ENCODE measurements at places on chromosomes 11 and 22.
A peak's percentile ranks its signal among the peaks of the same experiment; 100 is the strongest.

GRCh38 chr11:93775289-93775688 is 8.8 kb upstream of the MED17 start:
- DNase-seq, result no peak

GRCh38 chr22:36194971-36195370 is 6.6 kb downstream of the APOL4 start:
- peak; percentile 92 for DNase-seq

DNA sequence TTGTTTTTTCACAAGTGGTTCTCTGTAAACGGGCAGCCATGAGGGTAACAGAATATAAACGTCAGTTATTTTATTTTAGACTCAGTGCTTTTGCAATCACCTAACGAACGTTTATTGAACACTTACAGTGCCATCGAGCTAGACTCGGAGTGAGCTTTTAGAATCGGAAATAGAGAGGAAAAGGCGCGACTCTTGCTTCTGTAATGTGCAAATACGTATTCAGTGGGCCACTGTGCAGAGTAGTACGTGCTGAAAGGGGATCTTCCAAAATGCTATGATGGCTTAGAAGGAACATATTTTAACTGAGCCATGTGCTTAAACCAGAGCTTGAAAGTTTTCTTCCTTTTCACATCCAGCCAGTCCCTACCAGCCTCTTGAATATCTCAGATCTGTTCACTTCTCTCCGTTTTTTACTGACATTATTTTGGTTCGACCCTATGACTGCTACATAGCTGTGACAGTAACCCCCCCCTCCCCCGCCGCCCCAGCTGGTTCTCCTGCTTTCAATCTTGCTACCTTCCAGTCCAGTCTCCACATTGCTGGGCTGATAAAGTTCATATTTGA is 468 bp downstream of the DDIAS start:
- DNase-seq, result no peak

- no peak for DNase-seq
Observed at GRCh38 chr11:83306200-83307080, 20.3 kb upstream of the CCDC90B start.

DNA sequence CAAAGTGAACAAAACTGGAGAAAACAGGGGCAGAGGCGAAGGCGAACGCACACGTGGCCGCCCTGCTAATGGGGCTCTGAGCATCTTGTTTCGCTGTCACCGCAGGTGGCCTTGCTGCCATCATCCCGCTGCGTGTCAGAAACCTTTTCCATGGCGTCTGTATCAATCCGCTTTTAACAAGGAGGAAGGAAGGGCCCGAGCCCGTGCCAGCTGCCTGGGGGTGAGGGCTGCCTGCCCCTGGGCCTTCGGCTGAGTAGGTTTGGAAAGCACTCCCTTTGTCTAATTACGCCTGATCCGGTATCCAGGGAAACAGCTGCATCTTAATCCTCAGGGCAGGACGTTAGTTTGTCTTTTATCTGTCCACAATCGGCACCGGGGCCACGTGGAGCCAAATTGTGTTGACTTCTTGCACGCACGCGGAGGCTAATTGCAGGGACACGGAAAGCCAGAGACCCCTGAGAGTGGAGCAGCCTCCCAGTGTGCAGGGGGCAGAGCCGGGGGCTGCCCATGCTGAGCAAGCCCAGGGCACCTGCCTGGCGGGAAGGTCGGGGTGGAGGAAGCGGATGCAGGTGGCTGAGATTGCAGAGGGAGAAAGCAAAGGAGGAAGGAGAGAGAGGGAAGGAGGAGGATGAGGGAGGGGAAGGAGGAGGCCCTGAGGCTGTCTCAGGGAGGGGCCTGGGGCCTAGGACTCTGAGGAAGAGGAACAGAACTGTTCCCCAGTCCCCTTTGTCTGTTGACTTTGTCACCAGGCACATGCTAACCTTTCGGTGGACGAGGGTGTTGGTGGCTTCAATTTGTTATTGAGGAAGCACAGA is 19.2 kb upstream of the TH start:
- no peak for DNase-seq

GRCh38 chr11:119149018-119149785 is at the start of gene ABCG4:
Gene ABCG4, plus strand, starts transcription at chr11:119149052. Its CDS starts 914 bp downstream, at chr11:119149966.
- DNase-seq, result no peak

- peak; percentile 77 for DNase-seq
Observed at GRCh38 chr22:38230108-38230825, 28.5 kb downstream of the MAFF start.

- DNase-seq, result no peak
Observed at GRCh38 chr11:66604155-66604554, 11.2 kb downstream of the CCS start.

DNA sequence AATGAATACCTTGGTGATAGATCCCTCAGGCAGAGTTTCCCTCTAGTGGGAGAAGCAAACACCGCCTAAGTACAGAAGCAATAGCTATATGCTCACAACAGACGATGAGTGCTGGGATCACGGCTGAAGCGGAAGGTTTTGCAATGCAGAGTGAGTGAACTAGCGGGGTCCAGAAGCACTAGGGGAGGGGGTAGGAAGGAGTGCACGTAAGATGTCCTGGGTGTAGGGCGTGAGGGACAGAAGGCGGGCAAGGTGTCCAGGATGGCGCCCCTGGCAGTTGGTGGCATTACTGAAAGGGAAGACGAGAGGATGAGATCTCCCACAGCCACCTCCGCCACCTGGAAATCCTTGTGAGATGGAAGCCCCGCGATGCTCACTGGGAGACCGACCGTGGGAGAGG is 81.0 kb downstream of the ETS1 start:
- no peak for DNase-seq

DNA sequence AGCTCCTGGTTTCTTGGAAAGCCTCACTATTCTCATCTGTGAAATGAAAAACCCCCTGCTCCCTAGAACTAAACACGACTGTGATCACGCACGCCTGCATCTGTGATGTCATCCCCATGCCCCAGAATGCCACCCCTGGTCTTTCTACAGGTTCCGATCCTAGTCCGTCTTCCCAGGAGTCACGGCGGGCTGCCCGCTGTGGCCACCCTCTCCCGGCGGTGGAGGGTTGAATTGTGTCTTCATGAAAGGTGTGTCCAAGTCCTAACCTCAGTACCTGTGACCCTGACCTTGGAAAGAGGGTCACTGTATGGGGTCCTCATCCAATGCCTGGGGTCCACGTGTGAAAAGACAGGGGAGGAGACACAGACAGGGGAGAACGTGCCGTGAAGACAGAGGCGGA is 14.4 kb downstream of the OSBPL5 start:
- DNase-seq, result no peak

DNA sequence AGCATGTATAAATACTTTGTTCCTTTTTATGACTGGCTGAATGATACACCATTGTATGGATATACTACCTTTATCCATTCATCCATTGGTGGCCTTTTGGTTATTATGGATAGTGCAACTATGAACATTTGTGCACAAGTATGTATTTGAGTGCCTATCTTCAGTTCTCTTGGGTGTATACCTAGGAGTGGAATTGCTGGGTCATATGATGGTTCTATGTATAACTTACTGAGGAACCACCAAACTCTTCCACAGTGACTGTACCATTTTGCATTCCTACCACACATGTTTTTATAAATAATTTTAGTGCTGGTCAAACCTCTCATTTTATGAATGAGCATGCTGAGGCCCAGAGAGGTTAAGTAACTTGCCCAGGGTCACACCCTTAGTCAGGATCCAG is 3.8 kb upstream of the PATZ1 start:
- no peak for DNase-seq

GRCh38 chr11:93743291-93743690 is 1.8 kb downstream of the C11orf54 start:
- no peak for DNase-seq

- no peak for DNase-seq
Observed at GRCh38 chr11:44637487-44637886, 72.0 kb downstream of the CD82 start.

GRCh38 chr11:119795690-119796089 is 66.7 kb upstream of the NECTIN1 start:
- no peak for DNase-seq

DNA sequence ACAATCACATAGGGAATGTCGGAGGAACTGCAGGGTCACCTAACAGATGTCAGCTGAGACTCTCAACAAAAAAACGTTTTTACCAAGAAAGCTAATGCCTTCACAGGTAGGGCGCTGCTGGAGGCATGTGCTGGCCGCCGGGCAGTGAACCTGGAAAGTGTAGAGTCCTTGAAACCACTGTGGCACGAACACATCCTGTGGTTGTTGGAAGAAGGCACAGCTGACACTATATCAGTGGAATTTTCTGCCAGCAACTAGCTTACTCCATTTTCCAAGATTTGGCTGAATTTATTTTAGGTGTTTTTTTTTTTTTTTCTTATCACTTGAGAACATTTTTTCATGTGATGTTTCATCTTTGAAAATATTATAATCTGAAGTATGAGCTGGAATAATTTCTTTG is 14.2 kb downstream of the TRMU start:
- DNase-seq, result no peak

GRCh38 chr22:27409299-27409698 is 392.3 kb downstream of the MN1 start:
- DNase-seq, result no peak

GRCh38 chr11:30015725-30016412 is 961 bp downstream of the KCNA4 start:
- no peak for DNase-seq

DNA sequence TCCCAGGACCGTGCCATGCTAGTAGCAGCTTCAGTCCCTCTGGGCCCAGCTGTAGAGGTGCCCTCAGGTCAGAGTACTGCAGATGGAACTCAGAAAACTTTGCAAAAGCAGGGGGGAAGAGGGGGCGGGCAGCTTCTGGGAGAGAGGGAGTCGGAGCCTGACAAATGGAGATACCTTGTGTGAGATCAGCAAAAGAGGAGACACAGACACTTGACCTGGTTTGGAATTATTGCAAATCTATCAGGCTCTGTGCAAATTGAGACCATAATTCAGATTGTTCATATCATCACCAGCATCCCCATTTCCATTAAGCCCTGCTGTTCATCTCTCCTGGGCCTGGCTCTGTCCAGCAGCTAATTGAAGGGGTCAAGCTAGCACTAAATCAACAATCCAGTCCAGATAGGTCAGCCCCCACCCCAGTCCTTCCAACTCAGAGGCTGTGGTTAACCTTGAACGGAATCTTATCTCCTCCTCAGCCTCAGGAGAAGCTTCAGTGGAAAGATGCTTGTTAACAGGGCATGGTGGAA is 292.6 kb upstream of the PLET1 start:
- no peak for DNase-seq

DNA sequence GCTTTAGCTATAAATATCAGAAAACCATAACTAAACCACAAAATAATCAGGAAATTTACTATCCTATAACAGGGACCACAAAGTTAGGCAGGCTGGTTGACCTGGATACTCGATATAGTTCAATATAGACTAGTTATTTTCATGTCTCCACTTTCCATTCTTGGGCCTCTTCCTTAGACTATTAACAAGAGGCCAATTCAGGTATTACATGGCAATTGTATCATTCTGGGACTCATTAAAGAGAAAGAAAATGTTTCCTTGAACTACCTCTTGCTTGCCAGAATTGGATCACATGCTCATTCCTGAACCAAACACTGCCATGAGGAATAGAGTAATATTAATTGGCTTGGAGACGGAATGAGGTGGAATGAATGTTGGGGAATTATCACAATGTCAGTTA is 76.0 kb downstream of the EIF3M start:
- DNase-seq, result no peak

DNA sequence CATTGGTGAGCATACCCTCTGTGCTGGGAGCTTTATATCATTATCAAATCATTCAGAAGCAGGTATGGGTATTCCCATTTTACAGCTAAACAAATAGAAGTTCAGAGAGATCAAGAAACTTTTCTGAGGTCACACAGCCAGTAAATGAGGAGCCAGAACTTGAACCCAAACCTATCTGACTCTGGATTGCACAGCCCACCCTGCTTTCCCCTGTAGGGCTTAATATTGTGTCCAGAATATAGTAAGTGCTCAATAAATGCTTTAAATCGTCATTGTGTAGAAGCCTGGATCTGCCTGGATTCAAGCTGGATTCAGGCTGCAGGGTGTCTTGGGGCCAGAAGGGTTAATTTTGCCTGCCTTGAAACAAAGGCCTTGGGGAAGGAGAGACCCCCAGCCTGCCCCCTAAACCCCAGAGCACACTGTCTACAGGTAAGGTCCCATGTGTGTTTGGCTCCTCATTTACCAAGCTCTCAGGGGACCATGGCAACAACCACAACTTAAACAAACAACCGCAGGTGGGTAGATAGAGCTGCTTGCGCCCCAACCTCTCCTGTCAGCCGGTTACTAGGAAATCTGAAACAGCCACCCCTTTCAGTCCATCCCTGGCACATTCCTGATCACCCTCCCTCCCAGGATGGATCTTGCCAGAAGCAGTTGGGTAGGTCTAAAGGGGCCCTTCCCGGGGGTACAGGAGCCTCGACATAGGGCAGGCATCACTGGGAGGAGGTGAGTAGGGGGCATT is 3.0 kb upstream of the SEC14L3 start:
- DNase-seq, result no peak

DNA sequence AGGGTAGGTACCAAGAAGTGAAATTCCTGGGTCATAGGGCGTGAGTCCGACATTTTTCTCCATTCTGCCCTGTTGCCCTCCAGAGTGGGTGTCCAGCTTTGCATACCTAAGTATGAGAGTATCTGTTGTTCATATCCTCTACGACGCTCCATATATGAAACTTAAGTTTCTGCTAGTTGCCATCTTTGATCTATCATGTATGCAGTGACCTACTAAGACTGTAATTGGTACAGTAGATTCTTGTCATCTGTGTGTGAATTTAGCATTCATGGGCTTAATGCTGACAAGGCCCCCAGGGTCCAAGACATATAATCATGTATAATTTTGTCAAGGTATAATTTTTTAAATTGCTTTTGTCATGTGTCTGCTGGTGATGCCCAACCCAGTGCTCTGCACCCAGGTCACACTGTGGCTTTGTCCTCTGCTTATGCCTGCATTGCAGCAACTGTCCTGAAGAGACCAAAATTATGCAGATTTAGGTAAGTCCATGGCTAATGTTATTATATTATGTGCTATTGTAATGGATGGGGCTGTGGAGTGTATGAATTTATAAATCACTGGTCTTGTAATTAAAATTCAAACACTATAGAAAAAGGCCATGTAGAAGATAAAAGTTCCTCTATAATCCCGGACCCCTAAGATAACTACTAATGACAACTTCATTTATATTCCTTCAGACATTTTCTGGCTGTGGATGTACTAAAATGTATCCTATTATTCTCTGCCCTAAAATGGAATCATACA is 12.2 kb downstream of the NEAT1 start:
- DNase-seq, result peak; percentile 9

GRCh38 chr11:36500315-36500721 is 9.8 kb downstream of the TRAF6 start:
- DNase-seq, result peak; percentile 91

GRCh38 chr11:69213316-69213715 is 57.6 kb downstream of the SMIM38 start:
- peak; percentile 15 for DNase-seq

GRCh38 chr22:30582788-30583545 is 8.5 kb upstream of the GAL3ST1 start:
- no peak for DNase-seq

GRCh38 chr11:34105957-34106504 is 602 bp downstream of the NAT10 start:
- no peak for DNase-seq

- DNase-seq, result no peak
Observed at GRCh38 chr11:113855803-113856202, 19.6 kb downstream of the USP28 start.

GRCh38 chr11:24779791-24780190 is 282.9 kb downstream of the LUZP2 start:
- no peak for DNase-seq

All from islet precursor cell (in vitro differentiated cells).